ENCODE measurements at places on chromosomes 7 and 10.

DNA sequence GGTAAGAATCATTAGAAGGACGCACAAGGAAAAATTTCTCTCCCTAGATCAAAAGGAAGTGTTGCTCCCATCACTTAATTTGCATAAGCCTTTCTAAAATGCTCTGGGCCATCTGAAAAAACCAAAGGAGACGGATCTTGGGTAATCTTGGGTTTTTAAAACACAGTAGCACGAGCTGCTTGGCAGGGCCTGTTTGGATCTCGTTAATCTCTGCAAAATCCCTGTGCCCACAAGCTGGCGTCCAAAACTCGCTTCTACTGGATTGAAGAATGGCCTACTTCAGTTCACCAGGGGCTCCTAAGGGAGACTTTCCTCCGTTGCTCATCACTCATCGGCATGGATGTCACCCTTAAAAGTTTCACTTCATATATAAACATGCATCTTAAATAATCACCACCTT is 128.6 kb downstream of the RNF216 start:
- DNase-seq: no peak

DNA sequence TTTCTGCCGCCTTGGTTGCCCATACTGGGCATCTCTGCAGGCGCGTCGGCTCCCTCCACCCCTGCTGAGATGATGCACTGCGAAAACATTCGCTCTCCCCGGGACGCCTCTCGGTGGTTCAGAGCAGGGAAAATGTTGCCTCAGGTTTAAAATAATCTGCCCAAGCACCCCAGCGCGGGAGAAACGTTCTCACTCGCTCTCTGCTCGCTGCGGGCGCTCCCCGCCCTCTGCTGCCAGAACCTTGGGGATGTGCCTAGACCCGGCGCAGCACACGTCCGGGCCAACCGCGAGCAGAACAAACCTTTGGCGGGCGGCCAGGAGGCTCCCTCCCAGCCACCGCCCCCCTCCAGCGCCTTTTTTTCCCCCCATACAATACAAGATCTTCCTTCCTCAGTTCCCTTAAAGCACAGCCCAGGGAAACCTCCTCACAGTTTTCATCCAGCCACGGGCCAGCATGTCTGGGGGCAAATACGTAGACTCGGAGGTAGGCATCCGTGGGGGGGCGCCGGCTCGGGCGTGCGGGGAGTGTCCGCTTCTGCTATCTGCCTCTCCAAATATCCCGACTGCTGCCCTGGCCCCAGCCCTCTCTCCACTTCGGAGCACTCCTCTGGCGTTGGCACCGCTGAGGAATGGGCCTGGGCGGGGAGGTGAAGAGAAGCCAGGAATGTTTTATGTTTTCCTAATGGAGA is at the start of gene CAV1:
Gene CAV1, plus strand, starts transcription at position 428 of the 689 bp plus-strand sequence. Its CDS starts 27 bp downstream, at position 455.
- peak; percentile 81 for DNase-seq

DNA sequence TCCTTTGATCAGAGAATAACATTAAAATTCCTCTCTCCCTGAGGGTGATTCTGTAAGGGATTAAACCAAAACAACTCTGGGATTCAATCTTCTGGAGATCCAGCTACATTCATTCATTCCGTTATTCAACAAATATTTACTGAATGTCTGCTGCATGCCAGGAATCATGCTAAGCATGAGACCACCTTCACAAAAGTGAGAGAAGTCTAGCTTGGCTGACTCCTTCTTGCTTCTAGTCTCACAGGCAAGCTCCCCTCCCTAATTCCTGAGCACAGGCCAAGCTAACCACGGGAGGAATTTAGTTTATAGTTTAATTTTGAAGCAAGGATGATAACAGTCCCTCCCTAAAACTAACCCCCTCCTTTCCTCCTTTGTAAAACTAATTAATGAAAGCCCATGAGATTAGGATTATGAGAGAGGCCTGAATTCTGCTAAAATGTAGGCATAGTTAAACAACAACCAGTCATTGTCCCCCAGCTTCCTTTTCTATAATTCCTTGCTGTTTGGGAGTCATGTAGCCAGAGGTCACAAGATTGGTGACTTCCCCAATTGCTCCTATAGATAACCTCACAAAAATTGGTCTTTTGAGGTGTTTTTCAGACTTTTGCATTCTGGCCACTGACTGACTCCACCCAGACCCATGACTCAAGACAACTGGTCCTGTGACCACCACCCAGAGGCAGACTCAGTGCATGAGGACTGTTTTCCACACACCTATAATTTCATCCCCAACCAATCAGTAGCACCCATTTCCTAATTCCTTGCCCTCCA is 113.5 kb downstream of the ITGB8 start:
- no peak for DNase-seq

GRCh38 chr7:332020-332517 is 42.1 kb downstream of the FOXL3 start:
- no peak for DNase-seq

Measured in GOT3 (cell line).